Activated CD8-positive, alpha-beta memory T cell treated with anti-CD3 and anti-CD28 coated beads for 4 hours (primary cell): ENCODE measurements at places on chromosomes 4 and X.

DNA sequence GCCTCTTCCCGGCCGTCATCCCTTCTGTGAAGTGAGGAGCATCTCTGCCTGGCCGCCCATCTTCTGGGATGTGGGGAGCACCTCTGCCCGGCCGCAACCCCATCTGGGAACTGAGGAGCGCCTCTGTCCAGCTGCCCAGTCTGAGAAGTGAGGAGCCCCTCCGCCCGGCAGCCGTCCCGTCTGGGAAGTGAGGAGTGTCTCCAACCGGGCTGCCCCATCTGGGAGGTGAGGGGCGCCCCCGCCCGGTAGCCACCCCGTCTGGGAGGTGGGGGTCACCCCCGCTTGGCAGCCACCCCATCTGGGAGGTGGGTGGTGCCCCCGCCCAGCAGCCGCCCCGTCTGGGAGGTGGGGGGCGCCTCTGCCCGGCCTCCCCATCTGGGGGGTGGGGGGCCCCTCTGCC is 142.3 kb downstream of the LAS1L start:
- DNase-seq = no peak

DNA sequence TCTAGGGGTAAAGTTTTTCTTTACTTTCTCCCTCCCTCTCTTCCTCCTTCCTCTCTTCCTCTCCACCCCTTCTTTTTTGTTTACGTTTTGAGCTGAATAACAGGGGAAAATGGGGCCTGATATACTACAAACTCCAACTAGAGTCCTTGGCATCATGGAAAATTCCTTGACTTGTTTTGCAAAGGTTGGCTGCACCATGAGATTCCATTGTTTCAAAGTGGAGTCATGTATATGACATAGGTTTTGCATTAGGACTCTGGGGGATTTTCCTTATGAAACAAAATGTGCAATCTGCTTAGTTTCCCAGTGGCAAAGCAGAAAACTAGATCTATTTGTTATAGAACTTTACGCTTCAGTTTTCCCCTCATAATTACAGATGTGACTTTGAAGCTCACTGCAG is 233.5 kb upstream of the PGRMC2 start:
- no peak for DNase-seq

GRCh38 chr4:98891478-98892337 is 37.2 kb downstream of the EIF4E start:
- no peak for DNase-seq

- no peak for DNase-seq
These were observed 19.2 kb upstream of the ATXN3L start for GRCh38 chrX:13338996-13339515.

- no peak for DNase-seq
These were observed 48.7 kb upstream of the CRMP1 start for GRCh38 chr4:5941601-5942000.

DNA sequence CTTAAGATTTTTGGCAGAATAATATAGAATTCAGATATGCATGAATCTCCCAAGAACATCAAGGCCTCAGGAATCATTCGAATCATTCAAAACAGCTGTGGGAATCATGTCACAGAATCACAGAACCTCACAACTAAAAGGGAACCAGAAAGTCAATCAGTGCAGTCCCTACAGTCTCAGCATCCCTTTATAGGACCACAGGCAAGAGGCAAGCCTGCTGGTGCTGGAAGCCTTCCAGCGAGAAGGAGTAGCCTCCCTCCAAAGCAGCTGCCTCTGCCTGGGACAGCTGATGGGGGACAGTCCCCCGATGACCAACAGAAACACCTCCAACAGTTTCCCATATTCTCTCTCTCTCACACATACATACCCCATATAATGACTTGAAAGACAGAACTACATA is 20.7 kb downstream of the QDPR start:
- no peak for DNase-seq

DNA sequence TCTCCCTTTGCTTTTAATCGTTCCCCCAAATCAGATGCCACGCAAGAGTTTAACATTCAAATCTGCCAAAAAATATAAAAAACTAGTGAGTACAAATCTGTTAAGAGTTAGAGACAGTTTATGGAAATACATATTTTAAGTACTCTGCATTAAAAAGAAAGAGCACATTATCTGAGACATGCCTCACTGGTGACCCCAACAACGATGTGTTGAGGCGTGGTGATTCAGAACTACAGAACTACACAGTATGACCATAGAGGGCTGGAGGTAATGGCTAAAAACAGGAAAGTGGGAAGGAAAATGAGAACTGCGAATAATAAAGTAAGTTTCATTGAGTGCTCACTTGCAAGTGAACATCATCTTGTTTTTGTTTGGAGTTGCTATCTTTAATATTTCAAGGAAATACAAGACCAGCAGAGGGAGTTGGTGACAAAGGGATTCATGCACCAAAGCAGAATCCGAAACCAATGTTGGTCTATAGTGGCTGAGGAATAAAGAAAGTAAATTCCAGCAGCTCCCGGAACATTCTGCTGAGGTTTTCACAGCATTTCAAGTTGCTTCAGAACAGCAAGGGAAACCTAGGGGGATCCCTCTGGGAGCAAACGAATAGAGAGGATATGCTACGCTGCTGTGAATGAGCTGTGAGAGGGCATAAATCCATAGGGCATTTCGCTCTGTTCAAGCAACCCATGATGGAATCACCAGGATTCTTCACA is 92.2 kb downstream of the DCHS2 start:
- DNase-seq = no peak

DNA sequence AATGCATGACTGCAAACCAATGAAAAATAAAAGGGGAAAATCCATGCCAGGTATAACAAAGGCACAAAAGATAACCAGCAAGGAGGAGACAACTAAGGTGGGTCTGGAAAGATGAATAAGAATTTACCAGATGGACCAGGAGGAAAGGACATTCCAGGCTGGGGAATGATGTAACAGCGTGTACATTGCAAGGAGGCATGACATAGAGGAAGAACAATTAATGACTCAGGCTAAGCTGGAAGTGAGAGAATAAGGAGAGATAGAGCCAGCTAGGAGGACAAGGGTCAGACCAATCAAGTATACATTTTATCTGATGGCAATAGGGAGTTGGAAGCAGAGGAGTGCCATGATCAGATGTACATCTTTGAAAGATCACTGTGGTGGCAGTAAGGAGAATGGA is 57.0 kb downstream of the MTMR8 start:
- DNase-seq = no peak

DNA sequence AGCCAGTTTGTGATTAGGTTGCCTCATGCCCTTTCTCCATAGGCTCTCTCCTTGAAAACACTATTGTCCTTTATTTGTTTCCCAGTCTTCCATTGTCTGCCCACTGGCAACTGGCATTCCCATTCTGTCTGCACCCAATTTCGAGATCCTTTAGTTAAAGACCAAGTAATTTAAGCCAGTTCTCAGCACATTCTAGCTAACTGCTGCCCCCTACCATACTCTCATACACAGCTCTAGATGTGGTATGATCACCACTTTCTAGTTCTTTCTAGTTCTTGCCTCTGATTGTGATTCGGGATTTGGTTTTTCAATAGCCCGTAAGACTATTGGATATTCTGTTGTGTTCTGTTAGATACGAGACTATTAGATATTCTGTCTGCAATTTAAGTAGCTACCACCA is 135.8 kb upstream of the TRPC5 start:
- no peak for DNase-seq

DNA sequence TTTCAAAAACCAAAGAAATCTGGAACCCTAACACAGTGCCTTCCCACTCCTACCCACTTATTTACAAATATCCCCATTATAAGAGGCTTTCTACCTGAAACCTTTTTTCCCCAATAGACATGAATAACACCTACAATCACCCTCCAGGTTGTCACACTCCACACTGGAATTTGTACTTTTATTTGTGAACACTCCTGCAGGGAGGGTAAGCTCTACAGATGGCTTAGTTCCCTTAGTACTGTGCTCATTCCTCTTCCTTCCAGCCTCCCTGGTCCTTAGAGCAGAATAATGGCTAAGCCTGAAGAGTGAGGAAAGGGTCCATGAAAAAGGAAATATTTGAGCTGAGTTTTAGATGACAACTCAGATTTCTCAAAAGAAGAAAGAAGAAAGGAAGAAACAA is 22.2 kb upstream of the SULT1E1 start:
- DNase-seq = no peak

GRCh38 chr4:168731006-168731636 is 234.3 kb downstream of the PALLD start:
- DNase-seq = no peak

DNA sequence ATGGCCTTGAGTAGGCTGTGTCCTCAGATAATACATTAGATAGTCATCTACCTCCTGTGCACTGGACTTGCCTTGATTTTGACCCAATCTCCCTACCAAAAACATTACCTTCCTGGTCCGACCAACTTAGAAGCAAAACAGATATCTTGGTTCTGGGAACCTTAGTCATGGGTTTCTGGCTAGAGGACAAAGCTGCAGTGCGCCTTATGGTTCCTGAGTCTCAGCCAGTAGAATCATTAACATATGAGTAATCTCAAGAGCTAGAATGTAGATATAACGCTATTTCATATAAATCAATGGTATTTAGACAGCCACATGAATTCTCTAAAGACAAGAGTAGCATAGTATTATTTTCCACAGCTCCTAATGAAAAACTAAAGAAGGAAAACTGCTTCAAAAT is 83.1 kb downstream of the GRIA3 start:
- no peak for DNase-seq

DNA sequence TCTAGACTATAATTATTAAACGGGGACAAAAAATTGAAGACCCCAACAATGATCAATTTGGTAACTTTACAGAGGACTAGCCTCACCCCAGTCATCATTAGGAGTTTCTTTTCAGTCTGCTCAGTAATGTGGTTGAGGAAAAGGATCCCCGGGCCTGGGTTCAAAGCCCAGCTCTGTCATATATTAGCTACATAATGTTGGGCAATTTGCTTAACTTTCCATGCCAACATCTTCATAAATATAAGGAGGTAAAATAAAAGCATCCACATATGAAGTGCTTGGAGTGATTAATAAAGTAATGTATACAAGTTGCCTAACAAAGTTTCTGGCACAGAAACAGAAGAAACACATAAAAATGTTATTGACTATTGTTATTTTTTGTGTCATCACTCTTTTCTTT is 53.4 kb upstream of the ANTXR2 start:
- no peak for DNase-seq

GRCh38 chr4:137812258-137812657 is 280.0 kb upstream of the PCDH18 start:
- no peak for DNase-seq

DNA sequence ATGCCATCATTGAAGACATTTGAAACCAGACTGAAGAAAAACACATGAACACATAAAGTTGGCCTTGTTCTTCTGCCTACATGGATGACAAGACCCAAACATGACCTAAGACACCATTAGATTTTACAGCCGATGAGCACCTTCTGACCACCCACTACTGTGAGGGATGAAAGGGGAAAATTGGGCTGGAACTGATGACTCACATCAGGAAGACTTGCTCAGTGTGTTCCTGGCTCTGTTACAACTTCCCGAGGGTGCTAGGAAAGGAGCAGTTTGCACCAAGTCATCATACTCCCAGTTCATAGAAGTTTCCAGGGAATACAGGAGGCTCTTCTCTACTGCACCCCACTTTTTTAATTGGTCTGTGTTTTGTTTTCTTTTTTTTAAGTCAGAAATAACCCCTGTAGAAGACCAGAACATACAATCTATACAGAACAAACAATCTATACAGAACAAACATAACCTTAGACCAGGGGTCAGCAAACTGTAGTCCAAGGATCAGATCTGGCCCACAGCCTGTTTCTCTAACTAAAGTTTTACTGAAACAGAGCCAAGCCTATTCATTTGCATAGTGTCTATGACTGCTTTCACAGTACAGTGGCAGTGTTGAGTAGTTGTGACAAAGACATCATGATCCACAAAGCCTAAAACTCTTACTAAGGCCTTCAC is 25.3 kb downstream of the BTC start:
- no peak for DNase-seq

DNA sequence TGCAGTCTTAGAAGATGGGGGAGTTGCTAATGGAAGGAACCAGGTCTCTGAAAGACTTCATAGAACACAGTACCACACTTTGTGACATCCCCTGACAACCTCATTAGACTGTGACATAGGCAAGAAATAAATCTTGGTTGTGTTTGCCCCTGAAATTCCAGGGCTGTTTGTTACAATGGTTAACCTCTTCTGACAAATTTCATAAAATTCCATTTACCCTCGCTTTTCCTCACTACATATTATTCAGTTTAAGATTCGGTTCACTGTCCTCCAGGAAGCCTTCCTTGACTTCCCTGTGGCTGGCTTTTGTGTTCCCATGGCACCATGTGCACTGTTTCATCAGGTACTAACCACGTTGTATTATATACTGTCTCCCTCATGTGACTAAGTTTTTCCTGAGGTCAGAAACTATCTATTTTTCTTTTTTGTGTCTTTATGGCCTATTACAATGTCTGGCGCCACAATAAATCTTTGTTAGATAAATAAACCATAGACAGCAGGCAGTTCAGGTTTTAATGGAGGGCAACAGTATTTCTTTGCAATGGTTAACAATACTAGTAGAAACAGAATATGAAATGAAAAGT is 54.2 kb downstream of the ATXN3L start:
- DNase-seq = no peak

GRCh38 chr4:143986180-143986579 is 33.0 kb downstream of the GYPB start:
- no peak for DNase-seq

DNA sequence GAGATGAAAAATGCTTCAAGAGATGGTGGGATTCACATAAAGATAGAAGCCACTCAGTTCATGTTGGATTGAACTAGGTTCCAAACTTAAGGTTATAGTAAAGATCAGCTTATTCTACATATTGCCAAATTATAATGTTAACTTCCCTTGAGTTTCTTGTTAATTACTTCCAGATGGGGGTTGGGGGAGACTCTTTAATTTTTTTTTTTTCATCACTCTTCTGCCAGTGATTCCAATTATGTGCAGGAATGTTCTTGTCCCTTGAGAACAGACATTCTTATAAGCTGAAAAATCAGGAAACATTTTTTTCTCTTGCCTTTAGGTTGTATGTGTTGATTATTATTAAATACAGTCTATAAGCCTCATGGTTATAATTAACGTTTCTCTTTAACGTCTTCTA is 30.0 kb downstream of the MND1 start:
- DNase-seq = no peak

DNA sequence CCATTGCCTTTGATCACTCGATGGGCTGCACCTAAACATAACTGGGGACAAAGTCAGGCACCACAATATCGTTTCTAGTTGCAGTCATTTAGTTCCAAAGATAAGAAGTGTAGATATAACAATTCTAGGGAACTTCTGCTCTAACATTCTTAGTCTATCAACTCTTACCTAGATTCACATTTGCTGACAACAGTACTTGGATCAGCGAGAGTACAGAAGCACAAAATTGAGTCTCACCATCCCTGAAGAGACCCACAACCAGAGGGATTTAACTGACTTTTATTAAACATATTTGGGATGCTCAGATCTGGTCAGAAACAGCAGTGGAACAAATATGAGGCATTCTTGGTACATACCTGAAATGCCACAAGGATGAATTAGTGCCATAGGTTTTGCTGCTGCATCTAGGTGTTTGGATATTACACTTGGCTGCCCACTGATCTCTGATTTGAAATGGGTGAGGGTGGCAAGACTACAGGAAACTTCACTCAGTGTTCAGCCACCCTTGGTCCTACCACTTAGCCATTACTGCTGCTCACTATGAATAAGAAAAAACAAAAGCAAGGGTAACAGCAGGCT is 28.9 kb upstream of the HUWE1 start:
- DNase-seq = no peak
